Renal cortical epithelial cell (primary cell): ENCODE measurements at places on chromosomes 4 and X. TPM values are rescaled to one million over a fixed set of nuclear protein-coding genes. Genes with fewer than 3 reads are reported as not detected.

DNA sequence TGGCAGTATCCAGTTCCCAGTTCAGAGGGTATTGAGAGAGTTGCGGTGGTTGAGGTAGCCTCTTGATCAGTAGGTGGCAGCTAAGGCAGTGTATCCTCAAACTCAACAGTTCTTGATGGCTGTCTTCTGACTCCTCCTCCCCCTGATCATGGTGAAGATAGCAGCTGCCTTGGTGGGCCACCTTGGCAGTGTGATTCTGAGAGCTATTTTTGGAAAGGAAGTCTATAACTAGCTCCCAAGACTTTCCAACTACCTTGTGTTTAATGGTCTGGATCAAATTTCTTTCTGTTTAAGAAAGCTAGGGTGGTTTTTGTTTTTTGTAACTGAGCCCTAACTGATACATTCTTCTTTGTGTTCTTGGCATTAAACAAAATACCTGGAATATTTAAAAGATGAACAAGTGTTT is 10.5 kb upstream of the TBC1D19 start:
- DNase-seq = peak; percentile 95

GRCh38 chr4:15718465-15718864 is 15.6 kb downstream of the BST1 start:
- DNase-seq = no peak

- DNase-seq = peak; percentile 85
Observed at GRCh38 chr4:78059524-78059889, 2.4 kb downstream of the FRAS1 start.

DNA sequence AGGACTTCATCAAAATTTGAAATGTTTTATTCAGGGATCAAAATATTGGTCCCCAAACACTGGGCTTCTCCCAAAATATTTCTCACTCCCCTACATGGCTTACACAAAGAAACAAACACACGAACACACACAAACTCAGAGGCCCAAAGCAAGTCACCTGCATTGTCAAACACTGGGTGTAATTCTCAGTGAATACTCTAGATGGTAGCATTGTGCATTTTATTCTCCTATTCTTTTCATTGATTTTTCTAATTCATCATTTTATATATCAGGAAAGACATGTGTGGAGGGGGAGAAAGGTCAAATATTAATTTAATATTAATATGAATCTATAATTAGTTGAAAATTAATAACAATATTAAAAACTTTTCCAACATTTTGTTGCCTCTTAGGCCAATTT is 72.3 kb upstream of the TNMD start:
- DNase-seq = peak; percentile 2

GRCh38 chr4:22191565-22191964 is 243.0 kb upstream of the KCNIP4 start:
- DNase-seq = no peak

- DNase-seq = no peak
Observed at GRCh38 chr4:105130945-105131344, 15.7 kb upstream of the TET2 start.

NAA11 gene
- total RNA-seq = not detected in 2 replicates

- no peak for DNase-seq
Observed at GRCh38 chr4:153018684-153019083, 82.6 kb downstream of the FHDC1 start.

CLIC2 gene
- 0.35 and 0.52 TPM in 2 replicates for total RNA-seq

GRCh38 chr4:122827879-122828601 is 1.4 kb downstream of the FGF2 start:
- peak; percentile 87 for DNase-seq

DNA sequence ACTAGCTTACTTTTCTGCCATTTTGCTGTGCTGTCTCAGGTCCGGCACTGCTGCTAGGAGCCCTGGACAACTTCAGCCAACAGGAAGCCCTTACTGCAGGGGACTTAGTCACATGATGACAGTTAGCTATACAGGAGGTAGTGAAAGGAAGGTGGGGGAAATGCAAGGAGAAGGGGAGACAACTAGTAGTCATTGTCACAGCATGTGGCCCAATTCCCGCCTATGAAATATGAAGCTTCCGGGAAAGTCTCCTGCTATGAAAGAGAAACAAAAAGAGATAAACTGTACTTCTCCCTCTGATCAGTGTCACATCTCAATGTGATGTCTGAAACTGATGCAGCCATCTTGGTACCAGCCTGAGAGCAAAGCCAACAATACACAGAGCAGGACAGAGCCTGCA is 71.6 kb downstream of the AMELX start:
- DNase-seq = no peak

AKAP4 gene
- not detected in 2 replicates for total RNA-seq

DNA sequence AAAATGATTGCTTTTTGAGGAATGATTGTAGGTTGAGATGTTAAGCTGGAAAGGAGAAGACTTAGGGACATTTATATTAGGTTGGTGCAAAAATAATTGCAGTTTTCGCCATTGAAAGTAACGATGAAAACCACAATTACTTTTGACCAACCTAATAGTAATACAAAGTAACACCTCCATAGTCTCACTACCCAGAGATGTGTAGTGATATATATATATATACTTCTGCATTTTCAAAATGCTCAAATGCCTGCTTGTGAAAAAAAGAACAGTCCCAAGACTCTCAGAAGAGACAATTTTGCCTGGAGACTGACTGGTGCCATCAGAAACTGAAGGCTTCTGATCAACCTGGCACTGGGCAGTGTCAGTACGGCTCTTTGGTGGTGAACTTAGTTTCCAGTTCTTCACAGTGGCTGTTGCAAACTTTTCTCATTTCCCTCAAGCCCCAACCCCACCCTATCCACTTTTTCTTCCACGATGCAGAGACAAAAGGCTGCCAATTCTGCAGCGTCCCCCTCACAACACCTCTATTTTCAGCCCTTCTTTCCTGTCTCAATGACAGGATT is 35.1 kb upstream of the TAPT1 start:
- DNase-seq = no peak

- DNase-seq = no peak
Observed at GRCh38 chr4:175542786-175543185, 269.3 kb downstream of the GPM6A start.

DNA sequence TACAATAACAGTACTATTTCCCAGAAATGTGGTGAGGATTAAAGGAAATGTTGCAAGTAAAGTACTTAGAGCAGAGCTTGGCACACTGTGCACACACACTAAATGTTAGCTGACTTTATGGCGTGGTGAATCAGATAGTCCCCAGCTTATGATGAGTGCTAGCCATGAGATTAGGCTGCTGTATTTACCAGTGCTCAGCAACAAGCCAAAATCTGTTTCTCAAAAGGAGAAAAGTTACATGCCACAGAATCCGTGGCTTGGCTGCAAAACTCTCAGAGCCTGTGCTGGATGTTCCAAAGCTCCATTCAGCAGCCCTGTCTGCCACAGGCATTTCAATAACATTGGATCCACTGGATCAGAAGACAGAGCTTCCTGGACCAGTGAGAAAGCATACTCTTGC is 12.8 kb upstream of the STBD1 start:
- no peak for DNase-seq

CNKSR2 gene
- total RNA-seq = 0.40 and 0.87 TPM in 2 replicates

DNA sequence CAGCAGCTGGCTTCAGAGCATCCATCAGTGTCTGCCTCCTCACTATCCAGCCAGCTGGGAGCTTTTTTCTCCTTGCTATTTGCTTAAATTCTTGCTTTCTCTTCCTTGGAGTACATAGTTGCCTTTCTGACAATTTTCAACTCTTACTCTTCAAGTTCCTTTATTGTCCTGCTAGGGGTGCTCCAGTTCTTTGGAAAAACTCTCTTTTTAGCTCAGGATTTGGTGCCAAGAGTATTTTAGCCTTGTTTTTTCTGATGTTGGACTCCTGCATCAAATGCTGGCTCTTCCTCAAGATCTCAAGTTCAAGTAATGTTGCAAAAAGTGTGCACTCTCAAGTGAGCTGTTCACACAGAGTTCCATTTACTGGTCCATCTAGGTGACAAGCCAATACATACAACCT is 126.4 kb downstream of the KDR start:
- peak; percentile 9 for DNase-seq

DNA sequence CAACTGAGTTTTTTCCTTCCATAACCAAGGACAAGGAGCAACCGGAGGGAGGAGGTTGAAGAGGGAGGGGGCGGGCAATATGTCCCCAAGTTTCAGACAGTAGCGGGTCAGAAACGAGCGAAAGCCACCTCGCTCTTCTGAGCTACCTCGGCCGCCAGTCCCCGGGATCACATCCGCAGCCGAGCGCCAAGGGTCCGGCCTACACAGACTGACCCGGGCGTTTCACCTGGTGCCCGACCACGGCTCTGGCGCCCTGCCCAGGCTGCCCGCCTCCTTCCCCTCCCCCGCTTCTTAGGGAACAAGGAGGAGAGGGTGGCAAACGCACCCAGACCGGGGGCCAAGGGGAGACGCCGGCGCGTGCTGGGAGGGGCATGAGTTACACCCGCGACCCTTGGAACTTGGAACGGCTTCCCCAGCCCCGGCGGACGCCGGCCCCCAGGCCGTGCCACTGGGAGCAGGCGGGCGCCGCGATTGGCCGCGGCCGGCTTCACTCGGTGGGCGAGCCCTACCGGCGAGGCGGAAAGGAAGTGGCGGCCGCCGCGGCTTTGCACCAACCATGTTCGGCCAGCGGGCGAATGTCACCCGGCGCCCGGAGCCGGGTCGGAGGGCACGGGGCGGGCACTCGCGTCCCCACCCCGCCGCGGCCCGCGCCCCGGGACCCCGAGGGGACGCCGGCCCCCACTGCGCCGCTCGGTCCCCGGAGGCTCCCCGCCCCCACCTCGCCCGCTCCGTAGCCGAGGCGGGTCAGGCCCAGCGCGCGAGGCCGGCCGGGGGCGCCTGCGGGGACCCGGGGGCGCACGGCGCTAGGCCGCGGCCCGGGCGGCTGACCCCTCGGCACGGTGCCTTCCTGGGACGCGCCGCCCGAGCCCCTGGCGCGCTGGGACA is 1.5 kb downstream of the IRF2 start:
- peak; percentile 49 for DNase-seq

GRCh38 chr4:154421618-154422017 is 70.0 kb downstream of the DCHS2 start:
- DNase-seq = no peak

- peak; percentile 35 for DNase-seq
Observed at GRCh38 chr4:87423317-87424098, 1.1 kb downstream of the NUDT9 start.

DNA sequence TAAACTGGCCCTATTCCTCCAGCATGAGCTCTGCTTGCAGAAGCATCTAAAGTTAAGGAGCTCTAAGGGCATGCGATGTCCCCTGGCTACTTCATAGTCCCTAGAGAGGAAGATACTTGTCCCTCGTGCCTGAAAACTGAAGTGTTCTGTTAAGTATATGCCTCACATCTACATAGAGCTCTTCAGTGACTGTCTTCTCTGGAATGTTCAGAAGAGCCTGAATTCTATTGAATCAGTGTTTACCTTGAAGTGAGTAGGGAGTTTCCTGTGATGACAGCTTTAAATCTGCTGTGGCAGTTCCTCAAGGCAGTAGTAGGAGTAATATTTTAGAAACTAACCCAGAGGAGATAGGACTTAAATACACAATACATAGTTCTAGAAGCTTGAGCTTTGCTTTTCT is 111.2 kb downstream of the ZNF518B start:
- DNase-seq = no peak

AADAT gene
- total RNA-seq = 1.6 and 5.9 TPM in 2 replicates

SPIN4 gene
- total RNA-seq = 1.7 and 2.9 TPM in 2 replicates

DNA sequence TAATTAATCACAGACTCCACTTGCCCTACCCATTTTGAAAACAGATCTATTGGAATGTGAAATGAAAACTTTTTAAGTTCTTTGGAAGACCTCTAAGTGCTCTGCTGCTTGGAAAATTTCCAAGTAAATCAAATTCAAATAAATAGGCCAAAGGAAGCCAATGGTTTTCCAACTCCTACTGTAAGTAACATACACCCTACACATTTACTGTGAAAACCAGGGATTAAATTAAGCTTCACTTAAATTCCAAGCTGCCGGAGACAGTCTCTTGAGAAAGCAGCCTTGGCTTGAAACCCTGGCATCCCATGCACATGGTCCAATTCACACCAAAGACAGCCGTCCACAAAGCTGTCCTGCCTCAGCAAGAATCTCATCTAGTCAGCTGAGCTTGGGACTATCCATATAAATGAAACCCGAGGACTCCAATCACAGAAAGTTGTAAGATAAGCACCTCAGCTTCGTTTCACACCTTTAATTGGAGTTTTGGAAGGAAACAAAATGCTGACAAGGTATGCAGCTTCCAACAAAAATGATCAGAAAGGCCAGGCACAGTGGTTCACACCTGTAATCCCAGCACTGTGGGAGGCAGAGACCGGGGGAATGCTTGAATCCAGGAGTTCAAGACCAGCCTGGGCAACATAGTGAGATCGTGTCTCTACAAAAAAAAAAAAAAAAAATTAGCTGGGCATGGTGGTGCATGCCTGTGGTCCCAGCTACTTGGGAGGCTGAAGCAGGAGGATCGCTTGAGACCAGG is 88.6 kb downstream of the APBB2 start:
- no peak for DNase-seq

CITED1 gene
- not detected in 2 replicates for total RNA-seq

DNA sequence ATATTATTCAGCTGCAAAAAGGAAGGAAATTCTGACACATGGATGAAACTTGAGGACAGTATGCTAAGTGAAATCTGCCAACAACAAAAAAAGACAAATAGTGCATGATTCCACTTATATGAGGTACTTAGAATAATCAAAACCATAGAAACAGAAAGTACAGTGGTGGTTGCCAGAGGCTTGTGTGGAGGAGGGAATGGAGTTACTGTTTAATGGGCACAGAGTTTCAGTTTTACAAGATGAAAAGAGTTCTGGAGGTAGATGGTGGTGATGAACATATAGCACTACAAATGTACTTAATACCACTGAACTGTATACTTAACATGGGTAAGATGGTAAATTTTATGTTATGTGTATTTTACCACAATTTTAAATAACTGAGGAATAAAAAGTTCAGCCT is 212.0 kb upstream of the KLF3 start:
- no peak for DNase-seq

ZNF518B gene
- 22.2 and 29.6 TPM in 2 replicates for total RNA-seq

DNA sequence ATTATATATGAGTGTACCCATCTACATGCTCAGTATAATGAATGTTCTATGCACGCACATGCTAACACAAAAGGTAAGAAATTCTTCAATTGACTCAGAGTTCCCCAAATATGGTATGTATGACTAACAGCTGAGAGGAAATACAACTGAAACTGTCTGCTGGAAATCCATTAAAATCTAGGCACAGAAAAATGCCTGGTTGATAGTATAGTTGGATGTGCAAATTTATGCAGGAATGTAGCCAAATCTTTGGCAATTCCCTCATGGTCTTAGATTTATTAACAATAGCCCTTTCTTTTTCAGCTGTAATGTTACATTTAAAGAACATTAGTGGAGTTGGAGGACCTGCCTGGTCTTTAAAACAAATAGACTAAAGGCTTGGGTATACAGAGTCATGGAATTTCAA is 5.5 kb downstream of the CAMK2D start:
- peak; percentile 86 for DNase-seq

GPR119 gene
- not detected in 2 replicates for total RNA-seq

DNA sequence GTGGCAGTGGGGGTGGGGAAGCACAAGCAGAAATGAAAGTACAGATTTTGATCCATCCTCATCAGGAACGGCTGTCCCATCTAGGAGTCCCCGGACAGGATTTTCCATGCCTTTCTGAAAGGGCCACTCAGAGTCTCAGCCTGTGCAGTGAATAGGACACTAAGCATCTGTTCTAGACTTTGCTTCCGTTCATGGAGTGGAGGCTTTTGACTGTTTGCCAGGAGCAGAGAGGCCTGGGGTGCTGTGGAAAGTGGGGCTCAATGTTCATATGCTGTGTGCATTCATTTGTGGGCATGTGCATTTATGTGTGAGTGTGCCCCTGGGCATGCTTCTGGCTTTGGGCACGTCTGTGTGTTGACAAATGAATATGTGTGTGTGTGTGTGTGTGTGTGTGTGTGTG is 25.6 kb upstream of the MAMLD1 start:
- no peak for DNase-seq
